ENCODE measurements at places on chromosomes 5 and 9. TPM values are rescaled to one million over a fixed set of nuclear protein-coding genes. Genes with fewer than 3 reads are reported as not detected.

- no peak for DNase-seq
Measured at GRCh38 chr5:178108966-178109365, 4.4 kb upstream of the N4BP3 start.

DNA sequence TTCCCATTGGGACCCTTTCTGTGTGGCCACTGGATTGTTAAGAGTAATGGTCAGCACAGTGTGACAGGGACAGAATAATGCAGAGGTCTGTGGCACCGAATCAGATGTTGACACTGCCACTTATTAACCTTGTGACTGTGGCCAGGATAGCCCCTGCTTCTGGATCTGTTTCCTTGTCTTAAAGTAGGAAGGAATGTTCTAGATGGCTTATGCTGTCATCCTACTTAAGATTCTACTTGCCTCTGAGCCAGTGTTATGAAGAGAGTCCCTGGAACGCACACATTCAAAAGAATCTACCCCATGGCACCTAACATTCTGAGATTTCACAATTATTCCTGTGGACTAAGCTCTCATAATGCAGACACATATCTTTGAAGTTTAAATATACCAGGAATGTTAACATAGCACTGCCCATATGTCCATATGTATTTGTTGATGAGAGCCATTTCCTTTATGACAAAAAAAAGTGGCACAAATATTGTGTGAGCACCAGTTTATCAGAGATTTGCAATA is 612.7 kb downstream of the TLR4 start:
- DNase-seq = no peak

TAS2R1 gene
- not detected for total RNA-seq

GRCh38 chr5:180353048-180353979 is at the start of gene GFPT2:
GFPT2 (minus strand) TSS chr5:180353336; CDS start chr5:180353217, 119 bp downstream.
- DNase-seq = no peak

GRCh38 chr9:33227008-33227398 is 13.0 kb upstream of the SPINK4 start:
- no peak for DNase-seq

DNA sequence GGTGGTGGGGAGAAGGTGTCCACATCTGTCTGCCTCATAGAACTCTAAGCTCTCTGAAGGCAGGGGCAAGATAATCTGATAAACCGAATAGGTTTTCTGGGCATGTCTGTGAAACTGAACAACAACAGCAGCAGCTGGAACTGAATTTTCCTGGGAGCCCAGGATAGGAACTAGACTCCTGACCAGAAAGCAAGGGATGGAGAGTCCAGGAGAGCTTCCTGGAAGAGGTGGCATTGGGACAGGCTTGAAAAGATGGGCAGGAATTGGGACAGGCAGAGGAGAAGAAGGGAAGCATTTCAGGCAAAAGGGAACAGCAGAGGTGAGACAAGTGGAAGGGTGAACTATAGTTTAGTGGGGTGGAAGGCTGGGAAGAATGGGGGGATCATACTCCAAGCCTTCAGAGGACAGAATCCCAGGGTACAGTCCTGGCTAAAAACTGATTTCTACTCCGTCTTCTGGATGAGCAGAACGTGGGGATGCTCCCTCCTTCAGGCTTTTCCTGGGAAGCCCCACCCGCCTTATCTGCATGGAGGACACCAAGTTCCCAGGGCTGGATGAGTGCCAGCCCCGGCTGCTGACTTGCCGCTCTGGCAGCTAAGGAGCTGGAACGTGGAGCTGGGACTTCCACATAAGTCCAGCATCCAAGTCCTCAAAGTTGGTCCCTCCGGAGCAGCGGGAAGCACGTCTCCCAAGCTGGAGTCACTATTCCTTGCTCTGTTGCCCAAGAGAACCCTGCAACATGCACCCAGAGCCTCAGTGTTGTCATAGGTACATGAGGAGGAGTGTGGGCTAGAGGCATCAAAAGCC is 13.9 kb upstream of the KIF12 start:
- no peak for DNase-seq

GRCh38 chr5:4737868-4738267 is 402.3 kb upstream of the ADAMTS16 start:
- no peak for DNase-seq

DNA sequence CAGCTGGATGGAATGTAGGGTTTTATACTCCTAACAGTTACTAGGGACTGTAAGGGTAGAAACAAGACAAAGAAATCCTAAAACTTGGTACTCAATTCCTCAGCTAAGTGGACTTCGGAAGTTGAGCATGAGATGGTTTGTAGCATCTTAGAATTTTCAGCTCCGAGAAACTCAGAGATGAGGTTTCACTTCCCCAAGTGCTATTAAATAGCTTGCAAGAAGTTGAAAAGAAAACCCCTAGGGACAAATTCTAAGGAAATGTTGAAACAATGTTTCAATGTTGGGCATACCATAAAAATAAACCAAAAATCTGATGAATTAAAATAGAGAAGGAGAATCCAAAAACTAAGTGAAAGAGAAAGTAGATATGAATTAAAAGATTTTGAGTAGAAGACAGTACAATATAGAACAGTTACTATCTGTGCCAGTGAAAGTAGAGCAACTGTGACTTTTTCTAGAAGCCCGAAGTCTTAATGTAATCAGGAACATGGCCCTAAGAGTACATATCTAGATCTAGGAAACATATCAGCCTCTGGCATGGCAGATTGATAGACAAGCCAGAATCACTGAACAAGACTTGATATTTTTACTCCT is 308.6 kb upstream of the RGMB start:
- DNase-seq = no peak
